ENCODE measurements at places on chromosomes 3 and 15. TPM values are rescaled to one million over a fixed set of nuclear protein-coding genes. Genes with fewer than 3 reads are reported as not detected.

DNA sequence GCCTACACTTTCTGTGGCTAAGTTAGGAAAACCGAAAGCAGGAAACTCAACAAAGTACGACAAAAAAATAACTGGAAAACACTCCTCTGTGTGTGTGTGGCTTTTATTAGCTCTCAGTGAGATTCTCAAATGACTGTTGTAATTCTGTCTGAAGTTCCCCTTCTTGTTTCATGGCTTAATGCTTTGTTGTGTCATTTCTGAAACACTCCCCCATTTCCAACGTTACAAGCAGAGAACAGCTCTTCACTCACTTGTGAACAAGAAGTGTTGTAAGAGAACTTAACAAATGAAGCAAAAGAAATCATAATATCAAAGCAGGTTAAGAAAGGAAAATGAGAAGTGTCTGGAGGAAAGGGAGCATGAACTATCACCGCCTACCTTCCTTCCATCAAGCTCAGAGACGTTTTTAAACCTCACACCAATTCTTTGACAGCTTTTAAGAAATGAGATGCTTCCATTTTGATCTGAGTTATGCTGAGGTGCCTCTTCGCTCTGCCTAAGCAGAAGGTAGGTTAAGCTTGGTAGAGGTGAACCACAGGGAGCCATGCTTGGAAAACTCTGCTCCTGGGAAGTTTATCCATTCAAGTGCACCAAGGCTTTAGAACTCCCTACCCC lies 12.4 kb upstream of the SEC62 start:
- peaks cover 4% of the 10 kb centered on the region for H3K27me3 ChIP-seq
- peaks cover 2% of the 10 kb centered on the region for H3K36me3 ChIP-seq

- no peak overlapping the region for H3K4me3 ChIP-seq
- peaks cover 40% of the 10 kb centered on the region for H3K27me3 ChIP-seq
- no peak for DNase-seq
- H3K36me3 ChIP-seq = no peaks in the 10 kb centered on the region
- no peaks in the 10 kb centered on the region for H3K4me1 ChIP-seq
Measured at GRCh38 chr3:184485241-184485640, 76.3 kb upstream of the EPHB3 start.

- no peaks in the 10 kb centered on the region for H3K36me3 ChIP-seq
- H3K4me3 ChIP-seq = no peak overlapping the region
- no peak overlapping the region for H3K27ac ChIP-seq
- peaks cover 17% of the 10 kb centered on the region for H3K4me1 ChIP-seq
- H3K27me3 ChIP-seq = peaks cover 13% of the 10 kb centered on the region
Measured at GRCh38 chr3:11850003-11850402, 3.3 kb upstream of the TAMM41 start.

- DNase-seq = peak; percentile 59
- H3K36me3 ChIP-seq = no peaks in the 10 kb centered on the region
- no peak within 1 kb of the TSS for H3K27ac ChIP-seq
- no peaks in the 10 kb centered on the region for H3K4me1 ChIP-seq
- H3K4me3 ChIP-seq = peak within 1 kb of the TSS; percentile 48
- H3K27me3 ChIP-seq = peaks cover 23% of the 10 kb centered on the region
Measured at GRCh38 chr15:68930268-68931022, at the start of gene SPESP1. TSS of gene SPESP1 (plus strand) at chr15:68930525. CDS start at chr15:68930654, 129 bp downstream.

DNA sequence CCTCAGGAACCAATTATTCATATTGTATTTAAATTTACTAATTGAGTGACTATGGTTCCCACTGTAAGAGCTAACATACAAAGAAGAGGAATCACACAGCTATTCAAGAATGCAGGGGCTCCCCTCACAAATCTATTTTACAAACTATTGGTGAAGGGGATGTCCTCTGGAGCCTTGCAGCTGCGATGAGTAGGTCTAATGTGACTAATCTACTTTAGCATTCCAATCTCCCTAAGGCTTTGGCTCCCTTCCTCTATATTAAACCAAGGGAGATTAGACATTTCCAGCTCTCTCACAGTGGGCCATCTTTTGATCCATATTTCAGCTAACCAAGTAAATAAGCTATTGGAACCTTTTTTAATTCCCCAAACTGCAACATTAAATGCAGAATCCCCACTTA lies 514.2 kb upstream of the BCHE start:
- no peaks in the 10 kb centered on the region for H3K4me1 ChIP-seq
- H3K36me3 ChIP-seq = no peaks in the 10 kb centered on the region
- no peaks in the 10 kb centered on the region for H3K27me3 ChIP-seq
- DNase-seq = no peak

DNA sequence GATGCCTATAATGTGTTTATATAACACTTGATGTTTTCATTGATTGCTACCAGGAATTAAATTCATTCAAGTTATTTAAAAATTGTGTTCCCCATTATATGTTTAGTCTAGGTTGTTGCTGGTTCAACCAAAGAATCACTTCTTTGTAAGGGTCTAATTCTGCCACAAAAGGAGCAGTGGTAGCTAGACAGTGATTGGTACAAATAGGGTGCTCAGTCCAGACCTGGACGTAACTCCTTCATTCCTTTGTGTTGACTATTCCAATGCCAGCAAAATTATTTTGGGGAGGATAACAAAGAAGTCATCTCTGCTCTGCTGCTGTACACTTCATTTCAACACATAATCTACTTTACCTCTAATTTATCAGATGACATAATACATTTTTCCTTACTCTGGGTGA lies 1.2 kb downstream of the CHMP2B start:
- peak overlapping the region; percentile 87 for H3K4me3 ChIP-seq
- peaks cover 6% of the 10 kb centered on the region for H3K27me3 ChIP-seq
- no peak for DNase-seq
- H3K36me3 ChIP-seq = peaks cover 4% of the 10 kb centered on the region
- no peak overlapping the region for H3K27ac ChIP-seq
- peaks cover 25% of the 10 kb centered on the region for H3K4me1 ChIP-seq

- H3K27ac ChIP-seq = no peak overlapping the region
- H3K4me1 ChIP-seq = peaks cover 2% of the 10 kb centered on the region
- no peaks in the 10 kb centered on the region for H3K27me3 ChIP-seq
Measured at GRCh38 chr3:177665122-177665808, 468.0 kb upstream of the TBL1XR1 start.

- DNase-seq = no peak
- no peaks in the 10 kb centered on the region for H3K4me1 ChIP-seq
- H3K27ac ChIP-seq = no peak overlapping the region
- H3K27me3 ChIP-seq = no peaks in the 10 kb centered on the region
- no peaks in the 10 kb centered on the region for H3K36me3 ChIP-seq
Measured at GRCh38 chr3:120192159-120192558, 92.9 kb downstream of the GPR156 start.

GRCh38 chr3:157029365-157029790 lies 130.6 kb downstream of the CCNL1 start:
- peaks cover 18% of the 10 kb centered on the region for H3K27me3 ChIP-seq
- no peaks in the 10 kb centered on the region for H3K36me3 ChIP-seq
- H3K4me3 ChIP-seq = no peak overlapping the region
- H3K27ac ChIP-seq = no peak overlapping the region
- DNase-seq = no peak
- H3K4me1 ChIP-seq = peaks cover 13% of the 10 kb centered on the region

GRCh38 chr3:136650461-136650860 lies 101.7 kb downstream of the STAG1 start:
- DNase-seq = no peak
- H3K4me1 ChIP-seq = peaks cover 7% of the 10 kb centered on the region

Gene TTLL13
- total RNA-seq = 0.80 TPM

Gene ALDH1A2
- total RNA-seq = 0.82 TPM

Gene MAPK6
- total RNA-seq = 44.7 TPM

Gene CKMT1A
- total RNA-seq = not detected

All from activated CD8-positive, alpha-beta memory T cell treated with anti-CD3 and anti-CD28 coated beads, Interleukin-2, amount 10 ng/mL, durations not matched to agents 7 days and 5 days (primary cell).